MV-4-11 (cell line): ENCODE measurements at places on chromosomes 4 and X.

GRCh38 chr4:19831644-19832285 lies 419.9 kb upstream of the SLIT2 start:
- no peak for DNase-seq

- DNase-seq, result peak; percentile 99
Measured at GRCh38 chr4:138307319-138307718, 65.2 kb upstream of the SLC7A11 start.

DNA sequence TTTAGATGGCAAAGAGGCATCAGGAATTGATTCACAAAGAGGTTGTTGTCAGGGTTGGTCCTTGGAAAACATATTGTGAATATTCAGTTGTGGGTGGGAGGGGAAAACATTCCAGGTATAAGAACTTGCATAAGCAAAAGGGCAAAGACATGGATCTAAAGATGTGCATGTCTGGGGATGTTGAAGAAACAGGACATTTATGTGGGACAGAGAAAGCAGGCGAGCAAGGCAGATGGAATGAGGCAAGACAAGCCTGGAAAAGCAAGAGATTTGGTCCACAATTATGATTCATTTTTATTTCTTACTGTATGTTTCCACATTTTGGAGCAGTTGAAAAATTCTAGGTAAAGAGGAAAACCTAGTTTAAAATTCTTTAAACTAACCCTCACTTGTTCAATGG lies 134.9 kb upstream of the CXXC4 start:
- no peak for DNase-seq

DNA sequence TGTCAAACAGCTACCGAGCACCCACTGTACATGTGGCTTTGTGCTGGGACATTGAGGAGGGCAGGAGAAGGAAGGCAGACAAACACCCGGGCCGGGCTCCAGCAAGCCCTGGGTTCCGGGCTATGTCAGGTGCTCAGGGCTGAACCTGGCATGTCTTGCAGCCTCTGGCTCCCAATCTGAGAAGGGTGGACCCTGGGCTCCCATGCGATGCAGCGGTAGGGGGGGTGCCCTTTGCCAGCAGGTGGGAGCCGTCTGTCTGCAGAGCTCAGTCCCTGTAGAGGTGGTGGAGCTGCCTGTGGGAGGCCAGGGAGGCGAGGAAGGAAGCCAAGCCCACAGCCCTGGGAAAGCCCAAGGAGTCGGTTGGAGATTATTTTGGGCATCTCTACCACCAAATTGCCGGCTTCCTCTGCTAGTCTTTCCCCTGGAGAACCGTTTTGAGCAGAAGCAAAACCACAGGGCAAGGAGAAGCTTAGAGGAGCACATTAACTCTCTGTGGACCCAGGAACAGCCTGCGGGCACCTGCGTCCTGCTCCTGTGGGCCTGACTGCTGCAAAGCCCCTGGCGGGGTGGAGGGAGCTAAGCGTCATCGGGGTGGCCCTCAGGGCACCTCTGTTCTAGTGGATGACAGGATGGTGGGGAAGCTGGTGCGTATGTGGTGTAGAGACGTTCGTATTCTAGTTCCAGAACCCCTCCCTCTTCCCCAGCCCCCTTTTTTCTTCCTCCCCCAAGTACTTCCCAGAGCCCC lies 10.3 kb downstream of the CPZ start:
- DNase-seq, result peak; percentile 63

- no peak for DNase-seq
Measured at GRCh38 chr4:155025762-155026457, 182.5 kb upstream of the NPY2R start.

GRCh38 chr4:112523764-112524505 lies 8.0 kb upstream of the NEUROG2 start:
- no peak for DNase-seq
